Ammon's horn (tissue), 1 donor: ENCODE measurements at places on chromosomes 3 and 15.

- DNase-seq = no peak
Measured at GRCh38 chr3:71488391-71488809, 95.1 kb downstream of the FOXP1 start.

DNA sequence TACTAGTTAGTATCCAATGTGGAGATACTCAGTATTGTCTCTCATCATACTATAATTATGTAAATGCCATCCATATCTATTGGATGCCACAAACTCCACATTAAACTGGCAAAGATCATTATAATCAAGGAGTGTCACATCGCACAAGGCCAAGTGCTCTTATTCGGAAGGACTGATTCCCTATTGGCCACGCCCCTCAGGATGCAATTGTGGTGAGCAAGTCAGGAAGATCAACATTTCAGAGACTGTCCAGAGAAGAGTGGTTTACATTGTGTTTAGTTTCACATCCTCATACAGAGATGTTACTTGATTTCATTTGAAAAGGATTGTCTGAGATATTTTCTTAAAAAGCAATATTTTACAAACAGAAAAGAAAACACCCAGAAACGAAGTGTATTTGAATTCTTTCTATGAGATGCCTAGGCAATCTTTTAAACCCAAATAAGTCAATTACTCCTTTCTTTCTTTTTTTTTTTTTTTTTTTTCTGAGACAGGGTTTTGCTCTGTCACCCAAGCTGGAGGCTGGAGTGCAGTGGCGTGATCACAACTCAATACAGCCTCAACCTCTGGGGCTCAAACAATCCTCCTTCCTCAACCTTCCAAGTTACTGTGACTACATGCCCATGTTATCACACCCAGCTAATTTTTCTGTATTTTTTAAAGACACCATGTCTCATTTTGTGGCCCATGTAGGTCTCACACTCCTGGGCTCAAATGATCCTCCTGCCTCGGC, 369.1 kb downstream of the RBMS3 start:
- peak; percentile 68 for DNase-seq

- DNase-seq = no peak
Measured at GRCh38 chr15:73028831-73029451, 23.3 kb upstream of the NEO1 start.

DNA sequence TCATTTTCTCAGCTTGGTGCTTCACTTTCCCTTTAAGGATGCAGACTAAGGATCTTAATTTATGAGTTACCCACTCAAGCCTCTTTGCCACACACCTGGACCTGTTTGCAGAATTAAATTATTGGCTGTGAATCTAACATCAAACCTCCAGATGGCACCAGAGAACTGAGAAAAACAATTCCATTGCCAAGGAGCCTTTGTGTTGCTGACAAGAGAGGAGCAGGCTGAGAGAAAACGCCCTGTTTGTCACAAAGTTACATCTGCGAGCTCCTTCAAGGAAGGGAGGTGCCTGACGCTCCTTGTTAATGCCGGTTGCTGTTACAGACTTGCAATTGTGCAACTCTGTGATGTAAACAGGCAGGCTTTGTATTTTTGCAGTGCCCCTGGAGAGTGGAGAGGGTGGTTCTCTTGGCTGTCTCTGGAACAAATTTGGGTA, 36.3 kb upstream of the TMC3 start:
- peak; percentile 80 for DNase-seq

- DNase-seq = no peak
Measured at GRCh38 chr3:195114786-195115599, 156.0 kb downstream of the XXYLT1 start.

GRCh38 chr3:163548015-163548414, 1530.3 kb downstream of the SI start:
- DNase-seq = no peak

GRCh38 chr3:19220311-19220710, 72.0 kb downstream of the KCNH8 start:
- no peak for DNase-seq

- no peak for DNase-seq
Measured at GRCh38 chr15:64634027-64634426, 141.4 kb downstream of the RBPMS2 start.

- DNase-seq = peak; percentile 14
Measured at GRCh38 chr3:79497447-79498111, 270.2 kb downstream of the ROBO1 start.

DNA sequence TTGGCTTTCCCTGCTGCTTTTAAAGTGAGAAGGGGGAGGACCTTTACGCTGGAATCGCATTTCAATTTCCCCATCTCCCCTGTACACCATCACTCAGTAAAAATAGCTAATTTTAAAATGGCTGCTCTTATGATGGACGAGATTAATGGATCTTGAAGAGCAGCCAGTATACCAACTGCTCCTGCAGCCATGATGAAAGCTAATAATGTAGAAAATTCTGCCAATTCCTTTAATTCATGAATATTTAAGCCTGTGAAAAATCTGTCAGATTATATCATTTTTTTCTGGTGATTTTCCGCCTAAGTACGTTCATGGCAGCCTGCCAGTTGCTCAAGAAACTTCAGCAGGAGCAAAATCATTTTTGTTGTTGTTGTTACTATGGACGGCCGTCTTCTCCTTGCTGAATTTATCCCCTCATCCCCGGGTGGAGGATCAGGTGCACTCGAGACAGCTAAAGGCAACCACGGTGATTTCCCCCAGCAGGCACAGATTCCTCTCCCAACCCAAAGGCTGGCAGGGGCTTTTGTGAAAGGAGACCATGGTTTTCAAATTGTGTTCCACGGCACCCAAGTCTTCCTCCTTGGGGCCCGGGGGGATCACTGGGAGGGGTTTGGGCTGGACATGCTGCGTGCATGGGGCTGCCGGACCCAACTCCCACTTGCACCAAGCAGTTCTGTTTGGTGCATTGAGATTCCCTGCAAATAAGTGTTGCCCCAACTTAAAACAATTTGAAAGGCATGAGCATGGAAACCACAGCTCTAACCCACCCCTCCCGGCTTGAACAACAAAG, 289.6 kb downstream of the UACA start:
- no peak for DNase-seq

- no peak for DNase-seq
Measured at GRCh38 chr3:69803681-69804270, 64.5 kb downstream of the MITF start.

DNA sequence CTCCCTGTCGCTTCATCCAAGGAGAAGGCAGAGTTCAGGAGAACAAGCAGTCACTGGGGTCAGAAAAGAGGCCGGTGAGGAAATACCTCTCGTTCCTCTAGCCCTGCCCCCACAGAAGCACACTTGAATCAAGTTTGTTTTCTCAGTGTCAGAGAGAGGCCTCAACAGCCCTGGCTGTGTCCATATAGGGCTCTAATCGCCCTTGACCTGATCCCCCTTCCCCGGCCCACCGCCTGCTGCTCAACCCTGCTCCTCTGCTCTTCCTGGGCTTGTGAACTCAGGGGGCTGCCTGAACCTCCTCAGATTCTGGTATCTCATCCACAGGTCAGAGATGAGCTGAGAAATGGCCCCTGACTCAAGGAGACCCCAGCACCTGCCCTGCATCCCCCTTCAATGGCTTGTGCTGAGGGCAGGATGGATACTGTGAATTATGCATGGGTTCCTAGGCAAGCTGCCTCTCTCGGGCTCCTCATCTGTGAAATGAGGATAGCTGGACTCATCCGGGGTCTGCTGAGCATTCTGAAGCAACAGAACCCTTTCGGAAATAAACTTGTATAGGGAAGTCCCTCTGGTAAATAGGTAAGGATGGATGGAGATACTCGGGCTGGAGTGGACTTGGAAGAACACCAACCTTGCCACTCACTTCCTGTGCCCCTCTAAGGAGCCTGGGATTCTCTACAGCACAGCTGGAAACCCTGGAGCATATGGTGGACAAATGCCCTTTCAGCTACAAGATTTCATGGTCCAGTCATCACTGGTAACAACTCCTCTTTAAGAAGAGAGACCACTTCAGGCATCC, 147.5 kb downstream of the STT3B start:
- no peak for DNase-seq

GRCh38 chr3:161320837-161321236, 50.5 kb downstream of the SPTSSB start:
- DNase-seq = no peak

- no peak for DNase-seq
Measured at GRCh38 chr3:83224101-83224868, 1462.8 kb upstream of the GBE1 start.

GRCh38 chr3:158776531-158776930, 25.3 kb upstream of the MFSD1 start:
- no peak for DNase-seq

DNA sequence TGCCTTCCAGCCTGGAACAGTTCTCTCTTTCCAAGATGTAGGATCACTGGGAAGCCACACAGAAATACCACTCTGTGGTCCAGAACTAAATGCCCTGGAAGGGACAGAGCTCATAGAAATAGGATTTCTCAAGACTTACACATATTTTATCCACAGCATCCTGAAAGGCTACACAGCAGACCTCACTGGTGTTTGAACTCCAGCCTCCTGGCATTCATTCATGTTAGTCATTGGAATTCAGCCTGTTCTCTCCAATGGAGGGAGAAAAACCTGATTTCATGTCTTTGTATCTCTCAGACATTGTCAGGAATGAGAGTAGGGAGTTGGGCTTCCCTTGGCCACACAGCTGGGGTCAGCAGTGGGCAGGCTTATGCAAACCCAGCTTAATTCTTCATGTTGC, 121.1 kb upstream of the PPP2R3A start:
- no peak for DNase-seq

DNA sequence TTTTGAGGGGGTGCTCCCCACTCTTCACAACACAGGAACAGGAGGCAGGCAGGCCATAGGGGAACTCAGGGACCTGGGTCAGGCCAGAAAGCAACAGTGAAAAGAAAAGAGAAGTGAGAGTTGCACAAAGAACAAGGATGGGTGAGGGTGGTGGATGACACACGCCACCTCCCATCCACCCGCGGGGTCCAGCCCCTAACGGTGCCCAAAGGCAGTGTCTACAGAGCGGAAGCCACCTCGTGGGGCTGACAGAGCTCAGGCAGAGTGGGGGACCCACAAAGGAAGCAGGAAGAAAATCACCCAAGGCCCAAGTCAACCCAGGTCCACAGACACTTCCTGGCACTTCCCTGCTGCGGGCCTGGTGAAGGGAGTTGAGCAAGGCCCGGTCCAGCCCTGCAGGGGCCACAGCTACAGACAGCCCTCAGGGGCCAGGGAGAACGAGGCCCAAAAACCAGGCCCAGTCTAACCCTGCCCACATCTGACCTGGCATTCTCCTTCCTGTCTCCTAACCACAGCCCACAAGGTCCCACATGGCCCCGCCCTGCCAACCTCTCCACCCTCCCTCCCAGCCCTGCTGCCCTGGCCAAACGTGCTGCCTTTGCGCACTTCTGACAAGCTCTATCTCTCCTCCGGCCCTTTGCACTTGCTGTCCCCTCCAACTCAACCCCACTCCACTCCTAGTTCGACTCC, 5.9 kb downstream of the NUP210 start:
- peak; percentile 67 for DNase-seq

GRCh38 chr3:50430191-50430590, 70.9 kb upstream of the TMEM115 start:
- DNase-seq = no peak

GRCh38 chr3:98972155-98972554, 70.7 kb upstream of the DCBLD2 start:
- no peak for DNase-seq

GRCh38 chr3:99970198-99970597, 144.1 kb downstream of the FILIP1L start:
- no peak for DNase-seq

DNA sequence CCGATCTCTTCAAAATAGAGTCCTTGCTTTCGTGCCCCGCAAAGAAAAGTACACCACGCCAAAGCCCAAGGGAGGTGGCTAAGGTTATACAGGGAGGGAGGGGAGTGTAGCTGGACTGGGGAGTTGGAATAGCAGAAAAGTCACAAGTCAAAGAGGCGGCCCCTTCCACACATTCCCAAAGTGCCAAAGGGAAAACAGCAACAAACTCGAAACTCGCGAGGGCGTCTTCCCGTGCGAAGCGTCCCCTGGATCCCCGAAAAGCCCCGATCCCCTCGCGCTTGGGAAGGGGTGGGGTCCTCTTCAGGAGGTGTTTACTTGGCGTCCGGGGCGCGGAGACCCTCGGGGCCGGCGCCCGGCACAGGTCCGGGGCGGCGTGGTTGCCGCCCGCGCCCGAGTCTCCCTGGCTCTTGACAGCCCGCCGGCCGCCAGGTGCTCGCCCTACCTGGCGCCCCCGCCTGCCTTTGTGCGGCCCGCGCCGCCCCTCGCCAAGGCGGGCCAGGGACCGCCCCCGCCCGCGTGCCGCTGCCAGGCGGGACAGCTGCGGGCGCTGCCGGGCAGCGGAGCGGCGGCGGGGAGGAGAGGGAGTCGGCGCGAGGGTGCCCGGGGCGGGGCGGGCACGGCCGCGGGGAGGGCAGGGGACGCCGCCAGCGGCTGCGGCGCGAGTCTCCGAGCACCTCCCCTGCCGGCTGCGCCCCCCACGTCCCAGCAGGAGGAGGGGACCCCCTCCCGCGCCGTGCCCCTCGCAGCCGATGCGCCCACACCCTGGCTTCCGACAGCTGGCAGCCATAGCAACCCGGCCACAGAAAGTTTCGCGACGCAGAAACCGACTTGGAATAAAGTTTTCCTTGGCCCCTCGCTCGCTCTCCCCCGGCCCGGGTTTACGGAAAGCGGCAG, 966 bp downstream of the MYO1E start:
- DNase-seq = peak; percentile 56

DNA sequence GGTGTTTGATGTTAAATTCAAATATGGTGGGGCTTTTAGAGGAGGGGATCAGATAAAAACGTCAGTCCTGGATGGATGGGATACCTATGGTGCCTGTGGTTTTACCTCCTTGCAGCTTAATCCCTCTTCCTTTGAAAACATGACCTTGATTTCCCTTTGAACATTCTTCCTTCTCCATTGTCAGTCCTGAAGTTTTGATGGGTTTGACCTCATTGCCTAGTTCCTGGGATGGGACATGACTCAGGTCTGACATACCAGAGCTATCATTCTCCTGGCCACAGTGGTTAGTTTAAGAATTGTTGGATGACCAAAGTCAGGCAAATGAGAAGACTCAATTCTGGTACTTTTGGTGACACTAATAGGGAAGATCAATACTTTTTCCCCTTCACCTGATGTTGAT, 87.2 kb downstream of the PRICKLE2 start:
- no peak for DNase-seq

GRCh38 chr3:105334138-105334882, 32.4 kb upstream of the ALCAM start:
- DNase-seq = no peak

DNA sequence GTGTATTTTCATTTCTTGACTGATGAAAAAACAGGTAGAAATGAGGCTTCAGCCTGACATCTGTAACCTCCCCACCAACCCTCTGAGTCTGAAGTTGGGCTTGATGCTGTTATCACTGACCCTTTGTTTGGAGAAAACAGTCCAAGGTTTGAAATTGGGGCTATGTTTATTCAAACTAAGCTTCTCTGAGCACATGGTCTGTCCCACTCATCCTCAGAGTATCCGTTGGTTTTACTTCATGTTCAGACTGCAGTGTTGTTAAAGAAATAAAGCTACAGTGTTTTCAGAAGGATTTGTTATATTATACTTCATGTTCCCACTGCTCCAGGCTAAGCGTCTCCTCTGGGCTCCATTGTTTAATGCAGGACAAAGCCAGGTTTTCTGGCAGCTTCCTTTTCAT, 6.0 kb downstream of the MAPKBP1 start:
- no peak for DNase-seq
